Frontal cortex (tissue), 4 donors: ENCODE measurements at places on chromosomes 11 and 22. TPM values are rescaled to one million over a fixed set of nuclear protein-coding genes. Genes with fewer than 3 reads are reported as not detected.

RSF1 gene
- 151 TPM for total RNA-seq

KDM4D gene
- 2.0 TPM for total RNA-seq

- no peak for DNase-seq
Observed at GRCh38 chr11:33539751-33540150, 160.9 kb downstream of the C11orf91 start.

GRCh38 chr11:97794876-97795275, 1225.9 kb upstream of the CNTN5 start:
- DNase-seq: no peak

- DNase-seq: no peak
Observed at GRCh38 chr11:626475-627307, at the start of gene SCT. TSS of gene SCT (minus strand) at chr11:627181. CDS start at chr11:627143, 38 bp downstream.

ANO5 gene
- total RNA-seq: 22.0 TPM

SAC3D1 gene
- total RNA-seq: 5.7 TPM
